ENCODE measurements at places on chromosomes 1 and 21.

DNA sequence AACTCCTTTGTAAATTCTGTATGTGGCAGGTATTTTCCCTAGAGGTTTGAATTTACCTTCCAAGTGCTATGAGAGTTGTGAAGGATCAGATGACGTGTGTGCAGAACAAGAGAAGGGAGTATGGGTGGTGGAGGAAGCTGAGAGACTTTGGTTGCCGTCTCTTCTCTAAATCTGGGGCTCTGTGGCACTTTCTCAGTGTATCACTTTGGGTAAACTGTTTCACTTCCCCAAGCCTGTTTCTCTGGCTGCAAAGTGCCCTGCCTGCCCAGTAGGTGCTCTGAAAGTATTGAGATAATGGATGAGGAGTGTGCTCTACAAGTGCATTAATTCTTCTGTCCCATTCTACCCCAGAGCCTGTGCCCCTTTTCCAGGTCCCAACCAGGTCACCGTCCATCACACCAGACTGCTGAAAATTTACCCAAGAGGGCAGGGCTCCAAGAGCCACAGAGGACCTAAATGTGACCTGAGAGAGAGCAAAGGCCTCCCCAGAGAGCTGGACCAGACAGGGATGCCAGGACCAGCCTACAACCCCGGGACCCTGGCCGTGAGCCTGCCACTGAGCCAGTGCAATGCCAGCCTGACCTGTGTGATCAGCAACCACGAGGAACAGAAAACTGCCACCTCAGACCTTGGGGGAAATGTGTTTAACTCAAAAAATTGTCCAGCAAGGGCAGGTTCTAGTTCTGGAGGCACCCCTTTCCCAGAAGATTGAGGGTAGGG lies 131.6 kb upstream of the ETV3 start:
- no peak for DNase-seq

DNA sequence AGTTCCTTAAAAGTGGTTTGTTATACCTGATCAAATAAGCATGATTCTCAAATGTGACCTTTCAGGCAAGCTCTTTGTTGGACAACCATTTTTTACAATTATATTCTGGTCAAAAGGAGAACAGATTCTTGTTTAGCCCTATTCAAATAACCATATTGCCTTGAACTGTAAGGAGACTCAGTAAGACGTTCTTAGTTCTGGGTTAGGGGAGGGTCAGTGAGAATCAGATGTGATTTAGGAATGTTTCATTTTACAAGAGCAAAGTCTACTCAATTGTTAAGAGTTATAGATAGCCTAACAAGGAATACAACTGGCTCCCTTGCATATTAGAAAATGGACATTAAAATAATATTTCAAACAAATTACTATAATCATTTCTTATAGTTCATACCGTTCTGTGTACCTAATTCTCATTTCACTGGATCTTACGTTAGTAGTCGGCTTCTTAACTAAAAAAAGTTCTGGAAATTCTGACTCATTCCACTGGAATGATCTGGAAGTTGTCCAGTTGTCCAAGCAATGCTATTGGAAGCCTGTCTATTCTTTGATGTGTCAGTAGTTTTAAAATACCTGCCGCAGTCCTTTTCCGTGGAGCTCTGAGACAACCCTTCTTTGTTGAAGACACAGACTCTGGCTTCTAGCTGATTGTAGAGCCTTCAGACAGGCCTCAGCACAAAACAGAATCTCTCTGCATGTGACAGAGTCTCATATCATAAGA lies 88.8 kb downstream of the MAST2 start:
- no peak for DNase-seq

GRCh38 chr1:114094363-114094634 lies 59.4 kb downstream of the SYT6 start:
- DNase-seq: no peak

DNA sequence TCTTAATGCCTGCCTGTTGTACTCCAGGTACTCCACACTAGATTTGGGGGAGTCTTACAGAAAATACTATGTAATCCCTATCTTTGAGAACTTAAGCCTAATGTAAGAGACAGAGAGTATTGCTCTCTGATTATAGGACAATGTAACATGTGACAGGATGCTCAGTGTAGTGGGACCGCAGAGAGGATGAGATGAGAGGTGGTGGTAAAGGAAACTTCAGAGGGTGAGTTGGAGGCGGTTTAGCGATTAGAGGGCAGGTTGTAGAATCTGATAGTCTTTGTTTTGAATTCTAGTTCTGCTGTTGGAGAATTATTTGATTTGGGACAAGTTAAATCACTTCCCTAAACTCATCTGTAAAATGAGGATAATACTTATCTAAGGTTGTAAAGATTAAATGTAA lies 5.4 kb downstream of the SOAT1 start:
- DNase-seq: no peak

GRCh38 chr1:206455666-206456344 lies 14.5 kb upstream of the IKBKE start:
- DNase-seq: peak; percentile 40

- DNase-seq: no peak
Observed at GRCh38 chr1:42952303-42953001, 6.2 kb downstream of the SLC2A1 start.

GRCh38 chr21:44454058-44454457 lies 1.3 kb upstream of the LRRC3 start:
- no peak for DNase-seq

GRCh38 chr1:182080040-182080439 lies 18.5 kb upstream of the ZNF648 start:
- no peak for DNase-seq

GRCh38 chr1:198424441-198424840 lies 116.0 kb downstream of the ATP6V1G3 start:
- no peak for DNase-seq

GRCh38 chr1:30909365-30910068 lies 959 bp upstream of the SDC3 start:
- peak; percentile 53 for DNase-seq
